NCI-H345 (cell line): ENCODE measurements at places on chromosomes 1 and 21.

- no peak for DNase-seq
Measured at GRCh38 chr1:12811409-12811784, 19.8 kb downstream of the PRAMEF11 start.

GRCh38 chr1:178506177-178506576 lies 6.7 kb upstream of the TEX35 start:
- DNase-seq = no peak

- no peak for DNase-seq
Measured at GRCh38 chr1:47767741-47768100, 229.5 kb downstream of the TRABD2B start.

DNA sequence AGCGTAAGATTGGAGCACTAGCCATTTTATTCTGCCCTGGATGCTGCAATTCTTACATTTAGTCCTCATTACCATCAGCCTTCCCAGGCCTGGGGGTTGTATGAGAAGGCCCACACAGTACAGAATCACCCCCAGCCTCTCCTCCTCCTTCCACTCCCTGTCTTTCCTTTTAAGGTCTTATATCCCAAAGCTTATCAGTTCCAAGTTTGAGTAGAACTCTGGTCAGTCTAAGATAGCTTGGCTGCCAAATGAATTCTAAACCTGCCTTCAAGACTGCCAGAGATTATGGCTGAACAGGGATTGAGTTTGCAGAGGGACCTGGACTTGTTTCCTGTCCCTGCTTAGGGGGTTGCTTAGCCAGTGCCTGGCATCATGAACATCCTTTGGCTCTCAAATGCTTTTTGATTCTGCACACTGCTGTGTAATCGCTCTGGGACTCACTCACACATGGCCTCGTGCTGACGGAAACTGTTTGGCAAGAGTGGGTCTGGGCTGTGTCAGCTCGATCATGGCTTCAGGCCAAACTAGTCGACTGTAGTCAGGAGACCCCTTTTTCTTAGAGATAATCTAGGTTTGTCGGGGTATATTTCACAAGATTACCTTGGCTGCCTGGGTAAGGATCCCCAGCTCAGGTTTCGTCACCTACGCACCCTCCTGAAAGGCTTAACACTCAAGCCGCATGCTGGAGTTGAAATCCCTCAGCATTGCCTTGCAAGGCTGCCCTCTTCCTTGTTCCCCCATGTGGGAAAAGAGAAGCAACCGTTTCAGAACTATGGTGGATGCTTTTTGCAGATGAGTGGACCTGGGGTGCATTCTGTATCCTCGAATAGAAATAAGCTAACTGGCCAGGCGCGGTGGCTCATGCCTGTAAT lies 252.6 kb downstream of the NFIA start:
- DNase-seq = no peak

DNA sequence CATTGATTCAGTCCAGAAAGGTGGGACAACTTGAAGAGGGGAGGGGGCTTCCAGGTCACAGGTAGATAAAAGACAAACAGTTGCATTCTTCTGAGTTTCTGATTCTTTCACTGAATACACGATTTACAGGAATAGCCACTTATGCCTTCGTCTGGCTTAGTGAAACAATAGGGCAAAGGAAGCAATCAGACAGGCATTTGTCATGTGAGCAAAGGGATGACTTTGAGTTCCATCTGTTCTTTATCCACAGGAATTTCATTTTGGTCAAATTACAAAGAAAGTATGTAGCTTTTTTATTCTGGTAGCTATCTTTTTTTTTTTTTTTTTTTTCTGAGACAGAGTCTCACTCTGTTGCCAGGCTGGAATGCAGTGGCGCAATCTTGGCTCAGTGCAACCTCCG lies 202.5 kb downstream of the TTLL7 start:
- DNase-seq = no peak

DNA sequence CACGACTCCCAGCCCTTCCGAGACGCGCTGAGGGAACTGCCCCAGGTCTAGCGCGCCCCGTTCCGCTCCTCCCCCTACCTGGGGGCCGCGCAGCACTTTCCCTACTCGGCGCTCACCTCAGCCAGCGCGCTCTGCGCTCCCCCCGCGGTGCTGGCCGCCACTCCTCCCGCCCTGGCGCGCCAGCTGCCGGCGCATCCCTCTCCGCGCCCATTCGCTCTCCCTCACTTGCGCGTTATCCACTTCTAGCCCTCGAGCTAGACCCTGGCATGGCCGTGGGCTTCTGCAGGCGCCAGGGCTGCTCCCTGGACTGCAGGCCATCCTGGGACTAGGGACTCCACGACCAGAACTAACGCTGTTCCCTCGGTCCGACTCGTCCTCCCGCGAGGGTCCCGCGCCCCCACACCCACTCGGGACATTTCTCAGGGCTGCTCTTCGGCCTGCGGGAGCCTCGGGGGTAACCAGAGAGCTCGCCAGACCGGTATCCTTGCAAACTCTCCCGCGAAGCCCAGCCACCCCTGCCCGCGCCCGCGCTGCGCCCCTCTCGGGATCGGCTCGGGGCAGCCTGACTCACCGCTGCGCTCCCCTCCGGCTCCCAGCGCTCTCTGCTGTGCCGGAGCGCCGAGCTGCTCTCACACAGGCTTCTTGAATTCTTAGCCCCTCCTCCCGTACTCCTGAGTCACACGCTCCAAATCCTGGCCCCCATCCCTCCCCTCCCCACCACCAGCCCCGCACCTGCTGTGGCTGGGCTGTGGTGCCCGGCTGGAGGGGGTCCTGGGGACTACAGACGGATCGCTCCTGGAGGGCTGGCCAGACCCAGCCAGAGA lies at the start of gene NGF:
Gene NGF, minus strand, starts transcription at position 617 of the 824 bp plus-strand sequence. CDS start 51,454 bp downstream, outside the sequence.
- peak; percentile 13 for DNase-seq

- no peak for DNase-seq
Measured at GRCh38 chr21:42413093-42413492, 9.4 kb downstream of the UBASH3A start.

GRCh38 chr1:110877776-110878175 lies 4.8 kb downstream of the CD53 start:
- no peak for DNase-seq

DNA sequence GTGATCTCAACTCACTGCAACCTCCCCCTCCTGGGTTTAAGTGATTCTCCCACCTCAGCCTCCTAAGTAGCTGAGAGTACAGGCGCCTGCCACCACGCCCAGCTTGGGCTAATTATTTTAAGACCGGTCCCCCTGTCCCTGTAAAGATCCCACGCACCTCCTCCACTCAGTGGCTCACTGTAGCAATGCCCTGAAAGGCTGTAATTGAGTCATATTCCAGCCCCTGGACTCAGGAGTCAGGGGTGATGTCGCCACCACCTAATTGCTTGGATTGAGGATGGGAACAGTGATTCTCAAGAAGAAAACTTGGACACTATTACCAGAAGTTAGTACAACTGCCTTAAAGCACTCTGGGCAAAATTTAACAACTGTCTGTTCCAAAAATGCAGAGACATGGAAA lies 3.1 kb upstream of the EDARADD start:
- no peak for DNase-seq

GRCh38 chr1:24355466-24355865 lies 36.3 kb downstream of the GRHL3 start:
- DNase-seq = no peak

- DNase-seq = no peak
Measured at GRCh38 chr1:179549368-179549700, 26.4 kb downstream of the NPHS2 start.

DNA sequence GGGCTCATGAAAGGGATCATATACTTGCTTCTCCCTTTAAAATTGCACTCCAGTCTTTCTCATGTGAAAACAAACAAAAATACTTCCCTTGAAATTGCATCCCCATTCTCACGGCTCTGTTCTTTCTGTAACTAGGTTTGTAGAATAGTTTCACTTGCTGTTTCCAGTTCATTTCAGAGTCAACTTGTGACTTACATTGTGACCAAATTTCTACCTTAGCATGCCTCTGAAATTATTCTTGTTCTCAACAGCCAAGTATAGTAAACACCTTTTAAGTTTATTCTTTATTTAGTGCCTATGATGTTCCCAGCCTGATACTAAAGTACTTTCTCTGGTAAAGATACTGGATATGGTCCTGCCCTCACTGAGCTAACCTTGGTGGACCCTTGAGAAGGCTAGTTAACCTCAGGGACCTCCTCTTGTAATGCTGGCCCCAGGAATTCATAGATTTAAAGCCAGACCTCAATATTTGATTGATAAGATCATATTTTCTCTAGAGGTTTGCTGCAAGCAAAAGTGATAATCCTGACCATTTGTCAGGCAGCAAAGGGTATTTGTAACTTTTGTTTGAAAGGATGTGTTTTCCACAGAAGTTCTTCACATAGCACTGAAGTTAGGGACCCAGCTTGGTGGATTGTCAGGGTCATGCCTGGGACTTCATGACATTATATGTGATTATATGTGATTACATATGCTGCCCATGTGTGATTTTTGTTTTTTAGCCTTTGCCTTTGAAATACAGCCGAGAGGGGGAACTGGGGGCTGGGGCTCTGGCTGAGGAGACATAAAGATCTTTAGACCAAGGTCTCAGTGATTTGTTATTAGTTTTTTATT lies 29.6 kb downstream of the VANGL2 start:
- DNase-seq = no peak

DNA sequence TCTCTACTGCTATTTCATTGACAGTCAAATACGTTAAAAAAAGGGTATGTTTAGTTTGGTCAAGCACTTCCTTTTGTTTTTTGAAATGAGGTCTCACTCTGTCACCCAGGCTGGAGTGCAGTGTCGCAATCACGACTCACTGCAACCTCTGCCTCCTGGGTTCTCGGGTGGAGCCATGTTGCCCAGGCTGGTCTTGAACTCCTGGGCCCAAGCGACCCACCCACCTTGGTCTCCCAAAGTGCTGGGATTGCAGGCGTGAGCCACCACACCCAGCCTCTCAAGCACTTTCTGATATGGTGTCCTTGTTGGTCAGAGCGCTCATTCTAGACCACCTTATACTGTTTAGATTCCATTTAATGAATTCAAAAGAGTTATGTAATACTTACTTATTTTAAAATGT lies 20.9 kb upstream of the RHBDL2 start:
- no peak for DNase-seq

DNA sequence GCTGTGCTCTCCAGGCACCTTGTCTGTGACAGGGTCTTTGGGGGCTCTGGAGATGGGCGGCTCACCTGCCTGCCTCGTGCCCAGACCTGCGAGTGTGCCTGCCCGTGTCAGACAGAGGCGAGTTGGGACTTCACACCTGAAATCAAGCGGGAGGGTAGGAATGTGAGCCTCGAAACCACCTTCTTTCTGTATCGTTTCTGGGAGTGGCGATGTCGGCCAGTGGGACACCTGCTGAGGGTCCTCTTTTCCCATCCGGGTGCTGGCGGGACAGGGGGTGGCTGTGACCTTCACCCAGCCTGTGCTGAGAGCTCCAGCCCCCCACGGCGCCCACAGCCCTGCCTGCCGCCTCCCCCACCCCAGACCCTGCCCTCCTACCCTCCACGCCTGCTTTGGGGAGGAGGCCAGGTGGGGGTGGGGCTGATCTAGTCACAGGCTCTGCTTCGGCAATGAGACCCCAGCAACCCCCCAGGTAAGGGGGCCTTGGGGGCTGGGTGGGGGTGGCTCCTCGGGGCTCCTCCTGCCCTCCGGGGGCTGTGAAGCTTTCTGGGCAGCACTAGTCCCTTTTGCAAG lies 15.6 kb upstream of the FAAP20 start:
- DNase-seq = no peak

GRCh38 chr21:37829447-37829846 lies 86.8 kb downstream of the KCNJ6 start:
- no peak for DNase-seq

- DNase-seq = peak; percentile 40
Measured at GRCh38 chr1:111769517-111770146, 13.9 kb downstream of the DDX20 start.

- DNase-seq = no peak
Measured at GRCh38 chr1:175198332-175198731, 5.8 kb upstream of the KIAA0040 start.

GRCh38 chr1:232921381-232921780 lies 29.0 kb upstream of the NTPCR start:
- DNase-seq = no peak

- no peak for DNase-seq
Measured at GRCh38 chr1:60051191-60051590, 22.4 kb downstream of the C1orf87 start.

DNA sequence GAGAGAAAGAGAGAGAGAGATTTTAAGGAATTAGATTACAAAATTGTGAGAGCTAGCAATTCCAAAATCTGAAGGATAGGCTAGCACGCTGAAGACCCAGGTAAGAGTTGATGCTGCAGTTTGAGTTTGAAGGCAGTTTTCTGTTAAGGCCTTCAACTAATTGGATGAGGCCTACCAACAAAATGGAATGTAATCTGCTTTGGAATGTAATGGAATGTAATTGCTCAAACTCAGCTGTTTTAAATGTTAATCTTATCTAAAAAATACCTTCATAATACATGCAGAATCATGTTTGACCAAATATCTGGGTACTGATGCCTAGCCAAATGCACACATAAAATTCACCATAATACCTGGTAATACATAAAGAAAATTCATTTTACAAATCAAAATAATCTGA lies 976.1 kb downstream of the LTN1 start:
- no peak for DNase-seq

- DNase-seq = no peak
Measured at GRCh38 chr1:22233222-22233621, 90.3 kb upstream of the WNT4 start.
